ENCODE measurements at places on chromosomes 7 and 10. TPM values are rescaled to one million over a fixed set of nuclear protein-coding genes. Genes with fewer than 3 reads are reported as not detected.

FOXL3 gene
- not detected for total RNA-seq

GET4 gene
- 18.3 TPM for total RNA-seq

MSS51 gene
- total RNA-seq: 2.3 TPM

SEMA3E gene
- 0.38 TPM for total RNA-seq

ACTR3C gene
- 0.19 TPM for total RNA-seq

ZNF783 gene
- total RNA-seq: 7.3 TPM

CCDC146 gene
- 2.5 TPM for total RNA-seq

SYT15B gene
- total RNA-seq: 0.28 TPM

SYT15 gene
- total RNA-seq: under 0.01 TPM

MBL2 gene
- total RNA-seq: not detected

TMEM236 gene
- total RNA-seq: under 0.01 TPM

MCM10 gene
- total RNA-seq: 1.4 TPM

PTPRZ1 gene
- under 0.01 TPM for total RNA-seq

FAS gene
- 79.2 TPM for total RNA-seq

RNF133 gene
- 0.28 TPM for total RNA-seq

ZNF479 gene
- total RNA-seq: not detected

FRAT1 gene
- total RNA-seq: 1.7 TPM

ANKRD61 gene
- total RNA-seq: under 0.01 TPM

TWNK gene
- 9.8 TPM for total RNA-seq

MYOF gene
- 231 TPM for total RNA-seq

PYROXD2 gene
- total RNA-seq: 6.5 TPM

SMKR1 gene
- not detected for total RNA-seq

SPACDR gene
- 1.7 TPM for total RNA-seq

SFTPA1 gene
- total RNA-seq: not detected

AP3M1 gene
- total RNA-seq: 26.8 TPM

DOCK1 gene
- total RNA-seq: 77.5 TPM

COL1A2 gene
- total RNA-seq: 5,973 TPM

ARMH3 gene
- 6.2 TPM for total RNA-seq

CUEDC2 gene
- 39.2 TPM for total RNA-seq

NUTM2B gene
- total RNA-seq: 0.28 TPM

JAZF1 gene
- total RNA-seq: 3.8 TPM

NUTM2A gene
- 0.28 TPM for total RNA-seq

KIAA1217 gene
- 2.3 TPM for total RNA-seq

C10orf95 gene
- total RNA-seq: not detected

RAB19 gene
- not detected for total RNA-seq

RARRES2 gene
- 1.3 TPM for total RNA-seq

AKR1C2 gene
- 73.6 TPM for total RNA-seq

CACNB2 gene
- total RNA-seq: 0.19 TPM

LRRN3 gene
- 10.5 TPM for total RNA-seq

DNAJB9 gene
- 45.8 TPM for total RNA-seq

OR2A7 gene
- not detected for total RNA-seq

PRTFDC1 gene
- total RNA-seq: 15.7 TPM

MYH16 gene
- total RNA-seq: not detected

EBLN1 gene
- not detected for total RNA-seq

SCD gene
- total RNA-seq: 96.7 TPM

FOXI2 gene
- total RNA-seq: not detected

TMEM248 gene
- total RNA-seq: 79.6 TPM

CALCR gene
- total RNA-seq: not detected

NAT16 gene
- total RNA-seq: not detected

PSD gene
- total RNA-seq: 4.2 TPM

CREB5 gene
- total RNA-seq: 2.5 TPM

All from regular cardiac myocyte (primary cell).